ENCODE measurements at places on chromosomes 7 and 10.

GRCh38 chr7:108723381-108723814, 153.7 kb downstream of the DNAJB9 start:
- no peak for DNase-seq

- no peak for DNase-seq
Measured at GRCh38 chr7:116862951-116863670, 724 bp downstream of the CAPZA2 start.

DNA sequence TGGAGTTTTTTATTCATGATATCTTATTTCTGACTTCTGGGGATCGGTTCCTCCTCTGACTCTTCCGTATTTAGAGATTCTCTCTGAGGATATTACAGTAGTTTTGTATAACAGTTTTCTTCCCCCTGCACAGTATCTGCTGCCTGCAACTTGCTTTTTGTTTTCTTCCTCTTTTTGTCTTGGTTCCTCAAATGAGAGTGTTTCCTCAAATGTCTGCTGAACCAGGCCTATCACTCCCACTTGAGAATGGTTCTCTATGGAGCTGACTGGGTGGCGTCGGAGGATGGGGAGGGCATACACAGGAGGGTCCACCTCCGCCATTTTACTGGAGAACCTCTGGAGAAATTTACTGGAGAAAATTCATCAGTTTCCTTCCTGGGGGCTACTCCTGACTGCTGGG, 27.7 kb downstream of the ARHGAP22 start:
- DNase-seq, result no peak

- no peak for DNase-seq
Measured at GRCh38 chr7:34973400-34973760, 63.9 kb downstream of the DPY19L1 start.

DNA sequence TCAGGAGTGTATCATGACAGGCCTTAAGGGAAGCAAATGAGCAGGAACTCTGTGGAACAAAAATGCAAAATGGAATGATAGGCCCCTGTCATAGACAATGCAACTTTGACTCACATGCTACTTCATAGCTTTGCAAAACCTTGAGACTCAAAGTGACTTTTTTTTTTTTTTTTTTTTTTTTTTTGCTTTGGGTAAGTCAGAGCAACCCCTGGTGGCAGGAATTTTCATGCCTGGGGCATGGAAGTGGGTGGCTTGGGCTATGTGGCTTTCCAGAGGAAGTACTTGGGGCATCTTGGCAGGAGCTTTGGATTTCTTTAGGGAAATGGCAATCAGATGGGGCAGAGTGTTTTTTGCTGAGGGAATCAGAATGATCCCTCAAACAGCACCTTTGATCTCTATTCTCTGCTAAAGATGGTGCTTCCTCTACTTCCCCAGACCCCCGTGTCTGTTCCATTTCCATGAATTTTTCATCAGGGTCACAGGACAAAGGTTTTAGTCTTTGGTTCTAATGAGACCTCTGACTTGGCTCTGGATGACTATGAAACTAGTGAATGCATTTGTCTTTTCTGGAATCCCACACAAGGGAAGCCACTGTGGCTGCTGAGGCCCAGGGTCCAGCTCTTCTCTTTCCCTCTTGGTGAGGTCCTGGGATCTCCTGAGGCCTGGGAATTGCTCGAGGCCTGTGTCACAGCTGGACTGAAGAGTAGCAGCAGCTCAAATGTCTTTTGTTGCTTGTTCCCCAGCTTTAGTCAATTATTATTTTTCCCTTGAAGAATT, 62.8 kb downstream of the TACC2 start:
- no peak for DNase-seq

- no peak for DNase-seq
Measured at GRCh38 chr7:141071260-141071854, 2.5 kb upstream of the TMEM178B start.

DNA sequence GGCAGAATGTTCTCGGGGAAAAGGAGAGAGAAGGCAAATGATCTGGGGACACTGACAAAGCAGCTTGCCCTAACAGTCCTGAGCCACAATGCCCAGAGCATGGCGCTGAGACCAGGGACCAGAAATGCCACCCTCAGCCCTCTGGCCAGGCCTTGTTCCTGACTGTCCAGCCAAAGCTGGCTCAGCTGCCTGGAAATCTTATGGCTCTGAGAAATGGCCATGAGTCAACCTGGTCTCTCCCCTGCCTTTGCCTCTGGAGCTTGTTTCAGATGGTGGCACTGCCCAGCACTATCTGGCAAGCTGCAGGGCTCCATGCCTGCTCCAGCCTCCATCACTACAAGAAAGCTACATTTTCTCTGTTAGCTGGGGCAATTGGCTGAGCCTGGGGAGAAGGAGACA, 90.5 kb upstream of the PLXNA4 start:
- no peak for DNase-seq

Measured in activated CD8-positive, alpha-beta memory T cell treated with anti-CD3 and anti-CD28 coated beads for 48 hours (primary cell).